Transverse colon (tissue), 4 donors: ENCODE measurements at places on chromosomes 4 and X.

DNA sequence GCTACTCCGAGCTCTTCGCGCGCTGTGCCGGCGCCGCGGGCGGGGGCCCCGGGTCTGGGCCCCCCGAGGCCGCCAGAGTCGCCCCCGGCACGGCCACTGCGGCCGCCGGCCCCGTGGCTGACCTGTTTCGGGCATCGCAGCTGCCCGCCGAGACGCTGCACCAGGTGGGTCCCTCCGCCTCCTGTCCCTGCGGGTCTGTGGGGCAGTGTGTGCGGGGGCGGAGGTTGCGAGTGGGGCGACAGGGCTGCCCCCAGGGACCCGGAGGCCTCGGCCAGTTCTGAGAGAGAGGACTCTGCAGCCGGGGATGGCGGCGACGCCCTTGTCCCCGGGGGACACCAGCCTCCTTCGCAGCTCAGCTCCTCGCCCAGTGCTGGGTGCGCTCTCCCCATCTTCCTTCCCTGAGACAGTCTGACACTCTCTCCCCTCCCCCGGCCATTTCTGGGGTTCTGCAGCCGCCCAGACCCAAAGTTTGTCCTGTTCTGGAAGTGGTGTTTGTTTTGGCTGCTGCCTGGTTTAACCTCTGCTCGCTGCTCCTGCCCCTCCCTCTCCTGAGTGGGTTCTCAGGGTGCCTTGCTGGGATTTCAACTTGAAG is 609 bp downstream of the REPS2 start:
- peak; percentile 23 for DNase-seq

DNA sequence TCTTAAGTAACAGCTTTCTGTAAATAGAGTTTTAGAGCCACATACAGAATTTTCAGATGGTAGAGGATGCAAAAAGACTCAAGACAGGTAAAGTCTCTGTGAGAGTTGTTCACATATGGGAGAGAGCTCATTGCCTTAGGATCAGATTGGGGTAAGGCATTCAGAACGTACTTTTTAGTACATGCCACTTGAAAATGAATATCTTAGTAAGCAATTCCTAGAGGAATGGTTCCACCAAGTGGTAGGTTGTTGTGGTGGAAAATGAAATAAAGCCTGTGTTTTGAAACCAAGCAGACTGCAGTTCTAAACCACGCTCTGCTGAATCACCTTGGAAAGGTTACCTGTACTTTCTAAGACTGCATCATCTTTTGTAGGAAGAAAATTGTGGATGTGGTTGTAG is 547.0 kb upstream of the LCORL start:
- no peak for DNase-seq

DNA sequence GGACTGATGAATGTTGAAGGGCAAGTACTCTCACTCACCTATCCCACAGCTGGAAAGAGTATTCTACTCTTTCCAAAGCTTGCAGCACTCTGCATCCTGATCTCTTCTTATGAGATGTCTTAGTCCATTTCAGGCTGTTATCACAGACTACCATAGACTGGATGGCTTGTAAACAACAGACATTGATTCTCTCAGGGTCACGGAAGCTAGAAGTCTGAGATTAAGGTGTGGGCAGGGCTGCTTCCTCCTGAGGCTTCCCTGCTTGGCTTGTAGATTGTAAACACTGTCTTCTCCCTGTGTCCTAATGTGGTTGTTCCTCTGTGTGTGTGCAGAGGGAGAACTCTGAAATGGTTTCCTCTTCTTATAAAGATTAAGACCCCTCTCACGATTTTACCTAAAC is 131.2 kb downstream of the MXRA5 start:
- no peak for DNase-seq

DNA sequence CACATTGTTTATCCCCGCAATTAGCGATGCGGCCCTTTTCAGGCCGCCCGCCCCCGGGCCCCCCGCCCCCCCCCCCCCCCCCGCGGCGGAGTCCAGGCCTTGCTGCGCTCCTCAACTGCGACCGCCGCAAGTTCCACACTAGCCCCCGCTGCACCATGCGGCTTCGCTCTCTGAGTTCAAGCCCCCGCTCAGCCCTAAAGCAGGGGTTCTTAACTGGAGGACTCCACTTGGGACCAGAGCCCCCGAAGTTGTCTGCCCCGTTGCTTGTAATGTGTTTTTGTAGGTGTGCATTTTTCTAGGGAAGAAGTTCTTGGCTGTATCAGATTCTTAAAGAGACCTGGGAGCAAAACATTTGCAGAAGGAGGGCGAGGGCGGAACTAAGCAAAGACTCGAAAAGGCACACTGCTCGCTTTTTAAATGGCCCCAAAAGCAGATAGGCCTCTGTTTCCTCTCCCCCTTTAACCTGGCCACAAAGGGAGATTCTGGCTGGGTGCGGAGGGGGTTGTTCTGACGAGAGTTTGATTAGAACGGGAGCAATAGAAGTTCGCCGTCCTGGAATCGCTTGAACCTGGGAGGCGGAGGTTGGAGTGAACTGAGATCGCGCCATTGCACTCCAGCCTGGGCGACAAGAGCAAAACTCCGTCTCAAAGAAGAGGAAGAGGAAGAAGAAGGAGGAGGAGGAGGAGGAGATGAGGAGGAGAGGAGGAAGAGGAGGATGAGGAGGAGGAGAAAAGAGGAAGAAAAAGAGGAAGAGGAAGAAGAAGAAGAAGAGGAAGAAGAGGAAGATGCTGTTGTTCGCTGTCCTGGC is 2.3 kb upstream of the MSX1 start:
- DNase-seq, result no peak

DNA sequence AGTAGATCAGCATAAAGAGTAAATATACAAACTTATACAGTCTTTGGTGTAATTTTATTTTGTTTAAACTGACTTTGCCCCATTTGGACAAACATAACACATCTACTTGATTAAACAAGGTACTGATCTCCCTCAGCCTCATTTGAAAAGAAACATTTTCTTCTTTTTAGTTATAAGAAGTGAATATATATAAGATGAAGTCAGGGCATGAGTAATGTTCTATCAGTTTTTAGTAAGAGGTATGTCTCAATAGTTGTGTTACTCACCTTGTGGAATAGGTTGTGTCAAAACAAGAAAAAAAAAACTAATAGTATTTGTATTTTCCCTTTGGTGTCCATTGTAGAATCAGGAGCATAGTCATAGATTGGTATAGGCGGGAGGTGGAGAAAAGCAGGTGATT is 327.4 kb downstream of the RPA4 start:
- DNase-seq, result no peak

DNA sequence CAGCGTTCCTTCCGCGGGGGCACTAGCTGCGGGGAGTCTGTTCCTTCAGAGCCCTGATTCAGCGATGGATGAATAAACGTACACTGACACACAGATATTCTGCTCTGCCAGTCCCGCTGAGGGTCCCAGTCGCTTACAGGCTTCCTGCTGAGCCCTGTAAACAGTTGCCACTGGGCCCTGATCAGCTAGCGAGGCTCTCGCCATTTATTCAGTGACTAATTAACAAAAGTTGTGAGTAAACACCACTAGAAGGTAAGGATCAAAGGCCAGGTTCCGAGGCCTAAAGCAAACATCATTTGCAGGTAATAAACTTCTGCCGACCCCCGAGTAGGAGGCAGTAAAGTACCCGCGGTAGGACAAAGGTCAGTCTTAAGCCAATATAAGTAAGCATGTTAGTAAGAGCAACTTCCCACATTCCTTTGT is 442.6 kb upstream of the GALNT7 start:
- peak; percentile 60 for DNase-seq

DNA sequence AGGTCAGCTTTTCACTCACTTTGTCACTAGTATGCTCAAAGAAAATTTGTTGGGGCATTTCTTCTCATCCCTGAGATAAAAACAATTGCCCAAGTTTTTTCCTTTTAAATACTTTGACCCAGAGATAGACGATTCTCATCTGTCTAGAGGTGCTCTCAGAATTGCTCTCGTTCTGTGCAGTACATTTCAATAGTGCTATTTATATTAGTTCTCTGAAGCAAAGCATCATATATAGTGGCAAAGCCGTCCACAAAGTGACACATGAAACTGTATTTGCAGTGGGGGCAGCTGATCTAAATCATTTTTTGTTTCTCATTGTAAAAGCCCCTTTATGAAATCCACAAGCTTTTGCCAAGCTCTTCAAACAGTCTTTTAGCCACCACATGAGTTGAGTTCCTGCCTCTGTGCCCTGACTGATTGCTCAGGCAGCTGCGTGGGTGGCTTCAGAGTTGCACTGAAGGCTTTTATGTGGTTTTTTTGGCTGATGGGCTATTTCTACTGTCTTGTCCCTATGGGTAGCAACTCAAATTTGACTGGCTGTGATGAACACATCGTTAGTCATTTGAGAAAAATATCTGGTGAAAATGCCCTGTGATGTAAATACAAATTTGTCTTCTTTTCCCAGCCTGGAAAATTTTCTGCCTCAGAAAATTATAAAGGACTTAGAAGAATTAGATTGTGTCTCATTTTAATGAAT is 119.1 kb upstream of the OTUD4 start:
- DNase-seq, result no peak

GRCh38 chr4:85901500-85901899 is 426.6 kb downstream of the ARHGAP24 start:
- DNase-seq, result no peak

GRCh38 chr4:165199722-165200121 is 7.6 kb upstream of the KLHL2 start:
- no peak for DNase-seq

DNA sequence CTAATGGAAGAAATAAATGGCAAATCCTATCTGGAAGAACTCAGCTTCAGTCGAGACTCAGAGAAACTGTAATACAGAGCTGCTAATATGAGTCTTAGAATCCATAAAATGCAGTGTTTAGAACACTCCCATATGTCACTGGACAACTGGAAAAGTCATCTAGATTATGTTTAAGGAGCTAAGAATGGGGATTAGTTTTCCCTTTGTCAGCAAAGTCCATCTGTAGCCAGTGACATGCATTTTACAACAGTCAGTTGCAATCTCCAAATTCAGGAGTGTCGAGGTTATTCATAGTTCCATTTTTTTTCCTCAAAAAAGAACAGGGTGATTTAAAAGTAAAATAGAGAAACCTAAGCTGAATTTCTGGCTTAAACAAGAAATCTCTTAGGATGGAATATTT is 516.6 kb upstream of the GALNT7 start:
- no peak for DNase-seq

GRCh38 chrX:56986138-56986537 is 9.2 kb downstream of the SPIN3 start:
- no peak for DNase-seq

DNA sequence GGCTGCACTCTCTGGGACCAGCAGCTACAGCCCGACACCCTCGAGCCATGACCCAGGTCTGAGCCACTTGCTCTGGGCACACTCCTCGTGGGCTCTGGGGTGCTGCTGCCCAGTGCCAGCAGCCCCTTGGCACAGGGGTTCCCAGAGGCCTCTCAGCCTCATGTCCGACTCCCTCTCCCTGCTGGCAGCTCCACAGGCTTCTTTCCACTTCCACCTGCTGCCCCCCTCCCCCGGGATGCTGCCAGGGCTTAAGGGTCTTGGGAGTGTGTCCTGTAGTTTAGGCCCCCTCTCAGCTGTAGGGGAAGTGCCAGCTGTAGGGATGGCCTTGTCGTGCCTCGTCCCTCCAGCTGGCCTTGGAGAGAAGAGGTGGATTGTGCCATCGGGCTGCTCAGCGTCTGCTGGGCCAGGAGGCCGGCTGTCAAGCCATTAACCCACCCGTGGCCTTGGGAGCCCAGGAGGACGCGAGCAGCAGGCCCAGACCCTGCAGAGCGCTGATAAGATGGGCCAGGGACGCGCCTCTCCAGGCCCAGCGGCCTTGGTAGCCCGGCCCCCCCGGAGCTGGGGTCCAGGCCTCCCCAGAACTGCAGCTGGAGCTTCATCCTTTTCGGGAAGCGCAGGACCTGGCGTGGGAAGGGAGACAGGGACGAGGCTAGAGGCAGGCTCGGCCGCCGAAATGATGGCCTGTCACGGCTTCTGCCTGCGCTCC is 1.0 kb upstream of the USP27X start:
- DNase-seq, result peak; percentile 9

- DNase-seq, result no peak
Measured at GRCh38 chr4:139567159-139567870, 11.3 kb upstream of the SETD7 start.

- DNase-seq, result no peak
Measured at GRCh38 chr4:140289486-140289885, 84.0 kb upstream of the SCOC start.

- DNase-seq, result no peak
Measured at GRCh38 chrX:39427906-39428305, 626.6 kb downstream of the MID1IP1 start.

- no peak for DNase-seq
Measured at GRCh38 chrX:52865343-52865998, 2.4 kb downstream of the XAGE3 start.

DNA sequence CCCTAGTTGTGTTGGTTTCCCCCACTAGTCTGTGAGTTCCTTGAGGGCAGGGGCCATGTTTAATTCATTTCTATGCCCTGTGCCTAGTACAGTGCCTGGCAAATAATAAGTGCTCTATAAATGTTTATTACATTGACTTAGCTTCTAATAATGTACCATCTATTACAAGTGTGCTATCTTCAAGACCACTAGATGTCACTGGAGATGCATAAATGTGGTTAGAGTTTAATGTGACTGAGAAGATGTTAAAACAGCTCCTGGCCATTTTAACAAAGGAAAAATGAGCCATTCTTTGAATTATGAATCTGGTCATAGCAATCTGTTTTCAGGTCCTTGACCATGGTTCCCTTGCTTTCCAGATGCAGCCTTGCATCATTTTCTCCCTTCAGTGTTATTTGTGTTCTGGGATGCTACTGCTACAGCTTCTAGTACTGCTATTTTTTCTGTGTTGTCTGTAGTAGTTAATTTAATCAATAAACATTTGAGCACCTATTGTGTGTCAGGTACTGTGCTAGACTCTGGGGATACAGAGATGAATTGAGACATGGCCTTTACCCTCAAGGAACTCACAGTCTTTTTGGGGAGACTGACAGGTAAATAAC is 43.2 kb downstream of the SLC9A6 start:
- DNase-seq, result no peak
